Spleen (tissue), 13 donors: ENCODE measurements at places on chromosomes 5 and 9.

- no peak for DNase-seq
These were observed 244.4 kb upstream of the ADRA1B start for GRCh38 chr5:159671886-159672285.

- DNase-seq: no peak
These were observed 12.9 kb downstream of the WWC1 start for GRCh38 chr5:168304349-168304748.

- DNase-seq: no peak
These were observed 4.3 kb downstream of the GNA14 start for GRCh38 chr9:77643871-77644270.

GRCh38 chr9:20271723-20272122 is 350.6 kb downstream of the MLLT3 start:
- no peak for DNase-seq

DNA sequence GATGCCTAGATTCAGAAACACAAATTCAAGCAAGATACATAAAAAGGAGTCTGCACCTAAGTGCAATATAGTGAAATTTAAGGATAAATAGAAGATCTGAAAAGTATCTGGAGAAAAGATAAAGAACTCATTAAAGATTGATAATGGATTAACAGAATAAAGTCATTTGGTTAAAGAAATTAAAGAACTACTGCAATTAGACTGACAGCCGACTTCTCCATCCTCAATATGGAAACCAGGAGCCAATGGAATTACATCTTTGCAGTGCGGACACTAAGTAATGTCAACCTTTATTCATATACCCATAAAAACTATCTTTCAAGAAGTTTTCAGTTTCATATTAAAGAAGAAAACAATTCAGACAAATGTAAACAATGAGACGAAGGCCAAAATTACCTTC is 81.0 kb downstream of the MRPL36 start:
- no peak for DNase-seq

GRCh38 chr5:64096771-64097170 is 68.9 kb upstream of the RNF180 start:
- DNase-seq: no peak

DNA sequence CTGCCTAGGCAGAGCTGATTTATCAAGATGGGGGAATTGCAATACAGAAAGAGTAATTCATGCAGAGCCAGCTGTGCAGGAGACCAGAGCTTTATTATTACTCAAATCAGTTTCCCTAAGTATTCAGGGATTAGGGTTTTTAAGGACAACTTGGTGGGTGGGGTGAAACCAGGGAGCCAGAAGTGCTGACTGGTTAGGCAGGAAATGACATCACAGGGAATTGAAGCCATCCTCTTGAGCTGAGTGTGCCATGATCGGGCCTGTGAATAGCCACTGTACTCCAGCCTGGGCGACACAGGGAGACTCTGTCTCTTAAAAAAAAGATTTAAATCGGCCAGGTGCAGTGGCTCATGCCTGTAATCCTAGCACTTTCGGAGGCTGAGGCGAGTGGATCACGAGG is 45.3 kb upstream of the CDK5RAP2 start:
- no peak for DNase-seq

DNA sequence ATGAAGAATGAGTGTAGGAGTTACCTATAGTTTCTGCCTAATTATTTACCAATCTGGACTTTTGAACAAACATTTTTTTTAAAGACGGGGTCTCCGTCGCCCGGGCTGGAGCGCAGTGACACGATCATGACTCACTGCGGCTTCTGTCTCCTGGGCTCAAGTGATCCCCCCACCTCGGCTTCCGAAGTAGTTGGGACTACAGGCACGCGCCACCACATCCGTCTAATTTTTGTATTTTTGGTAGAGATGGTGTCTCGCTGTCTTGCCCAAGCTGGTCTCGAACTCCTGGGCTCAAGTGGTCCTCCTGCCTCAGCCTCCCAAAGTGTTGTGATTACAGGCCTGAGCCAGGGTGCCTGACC is 1.5 kb downstream of the CTNNA1 start:
- no peak for DNase-seq

DNA sequence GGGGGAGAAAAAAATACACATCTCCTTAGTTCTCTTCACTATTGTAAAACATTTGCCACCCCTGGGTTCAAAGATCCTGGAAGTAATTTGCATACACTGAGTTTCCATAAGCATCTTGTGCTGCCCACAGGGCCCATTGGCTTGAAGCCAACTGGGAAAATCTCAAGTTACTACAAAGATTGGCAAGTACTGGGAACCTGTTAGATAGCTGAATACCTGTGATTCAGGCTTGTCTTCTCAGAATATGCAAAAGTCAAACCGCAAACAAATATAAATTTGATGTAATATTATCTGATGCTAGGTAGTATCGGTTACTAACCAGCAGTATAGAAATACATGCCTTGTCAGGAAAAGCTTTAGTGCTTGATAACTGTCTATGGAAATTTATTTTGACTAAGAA is 156.9 kb upstream of the FST start:
- DNase-seq: no peak

- DNase-seq: no peak
These were observed 27.7 kb downstream of the CDH9 start for GRCh38 chr5:27010646-27011045.
